ENCODE measurements at places on chromosomes 5 and 9. TPM values are rescaled to one million over a fixed set of nuclear protein-coding genes. Genes with fewer than 3 reads are reported as not detected.

- H3K27ac ChIP-seq, result no peak overlapping the region
- H3K4me1 ChIP-seq, result peaks cover 59% of the 10 kb centered on the region
- no peak for DNase-seq
- no peaks in the 10 kb centered on the region for H3K36me3 ChIP-seq
Measured at GRCh38 chr5:37834542-37835379, 5.1 kb downstream of the GDNF start.

- no peaks in the 10 kb centered on the region for H3K27me3 ChIP-seq
- no peak overlapping the region for H3K27ac ChIP-seq
- H3K4me1 ChIP-seq, result peaks cover 40% of the 10 kb centered on the region
- no peak overlapping the region for H3K4me3 ChIP-seq
- no peaks in the 10 kb centered on the region for H3K36me3 ChIP-seq
Measured at GRCh38 chr9:85743275-85744128, 1.7 kb upstream of the AGTPBP1 start.

GRCh38 chr5:39193553-39194465, 25.6 kb downstream of the FYB1 start:
- DNase-seq, result no peak
- H3K27ac ChIP-seq, result peak overlapping the region; percentile 88
- no peaks in the 10 kb centered on the region for H3K27me3 ChIP-seq
- H3K4me1 ChIP-seq, result peaks cover 18% of the 10 kb centered on the region
- H3K36me3 ChIP-seq, result no peaks in the 10 kb centered on the region

Gene ACTBL2
- not detected for total RNA-seq

GRCh38 chr5:114789773-114790402, 379.8 kb downstream of the TRIM36 start:
- H3K4me3 ChIP-seq, result no peak overlapping the region
- no peak overlapping the region for H3K27ac ChIP-seq
- H3K36me3 ChIP-seq, result no peaks in the 10 kb centered on the region
- H3K4me1 ChIP-seq, result no peaks in the 10 kb centered on the region
- H3K27me3 ChIP-seq, result no peaks in the 10 kb centered on the region

DNA sequence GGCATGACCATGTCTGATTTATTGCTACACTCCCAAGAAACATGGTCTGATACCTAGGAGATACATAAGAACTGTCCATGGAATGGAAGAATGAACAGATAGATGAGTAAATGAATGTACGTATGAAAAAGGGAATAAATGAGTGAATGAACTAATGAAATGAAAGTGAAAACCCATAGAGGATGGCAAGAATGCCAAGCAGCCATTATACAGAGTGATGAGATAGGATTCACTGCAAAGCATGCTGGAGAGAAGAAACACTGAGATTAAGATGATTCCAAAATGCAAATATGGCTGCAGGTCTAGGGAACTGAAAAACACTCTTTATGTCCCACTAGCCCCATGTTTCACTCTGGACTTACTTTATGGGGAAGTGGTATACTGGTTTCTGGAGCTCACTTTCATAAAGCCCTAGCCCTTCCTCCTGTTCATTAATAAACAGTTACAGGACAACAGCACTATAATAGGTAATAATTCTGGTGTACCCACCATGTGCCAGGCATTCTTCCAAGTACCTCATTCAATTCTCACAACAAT, 170.3 kb upstream of the RAD23B start:
- DNase-seq, result no peak
- no peaks in the 10 kb centered on the region for H3K4me1 ChIP-seq
- H3K27ac ChIP-seq, result no peak overlapping the region
- H3K27me3 ChIP-seq, result no peaks in the 10 kb centered on the region

Gene HK3
- total RNA-seq, result 206 TPM

- no peaks in the 10 kb centered on the region for H3K36me3 ChIP-seq
- H3K4me1 ChIP-seq, result no peaks in the 10 kb centered on the region
- H3K4me3 ChIP-seq, result no peak overlapping the region
- H3K27me3 ChIP-seq, result no peaks in the 10 kb centered on the region
Measured at GRCh38 chr5:87029951-87030350, 237.7 kb upstream of the RASA1 start.

DNA sequence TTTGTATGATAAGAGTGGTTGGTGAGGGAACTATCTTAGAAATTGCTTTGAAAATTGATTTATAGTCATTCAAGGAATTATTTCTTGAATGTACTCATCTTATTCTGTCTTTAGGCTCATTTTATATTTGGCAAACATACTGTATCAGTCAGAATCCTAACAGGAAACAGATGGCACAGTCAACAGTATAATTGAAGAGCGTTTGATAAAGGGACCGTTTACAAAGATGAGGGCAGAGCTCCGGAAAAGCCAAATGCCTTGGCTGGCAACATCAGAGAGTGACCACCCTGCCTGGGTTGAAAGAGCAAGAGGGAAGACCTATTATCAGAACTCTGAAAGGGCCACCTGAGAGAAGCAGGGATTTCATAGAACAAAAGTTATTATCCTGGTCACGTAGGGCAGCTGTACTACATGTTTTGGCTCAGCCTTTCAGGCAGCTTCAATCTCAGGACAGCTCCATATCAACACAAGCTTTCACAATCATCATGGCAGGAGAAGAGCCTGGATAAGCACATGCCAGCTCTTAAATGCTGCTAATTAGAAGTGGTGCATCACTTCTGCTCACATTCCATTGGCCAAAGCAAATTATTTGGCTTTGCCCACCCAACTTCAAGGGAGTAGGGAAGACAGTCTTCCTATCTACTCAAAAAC, 47.2 kb upstream of the ARL15 start:
- H3K4me1 ChIP-seq, result no peaks in the 10 kb centered on the region
- no peak overlapping the region for H3K27ac ChIP-seq
- DNase-seq, result no peak
- H3K4me3 ChIP-seq, result no peak overlapping the region
- H3K27me3 ChIP-seq, result no peaks in the 10 kb centered on the region

DNA sequence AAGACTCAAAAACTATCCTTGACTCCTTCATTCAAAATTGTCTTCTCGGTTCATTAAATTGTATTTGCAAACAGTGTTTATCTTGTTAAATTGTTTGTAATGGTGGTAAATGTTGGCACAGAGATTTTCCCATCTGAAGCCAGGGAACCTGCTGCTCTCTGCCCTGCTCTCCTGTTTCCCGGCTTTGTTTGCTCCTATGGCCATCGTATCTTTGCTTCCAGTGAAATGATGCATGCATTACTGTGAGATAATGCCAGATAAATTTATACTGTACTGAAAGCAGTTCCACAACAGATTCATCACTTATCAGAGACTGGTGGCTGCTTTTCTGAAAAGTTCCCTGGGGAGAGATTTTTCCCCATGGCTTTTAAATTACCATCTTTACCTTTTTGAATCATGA, 81.4 kb downstream of the CD180 start:
- no peak overlapping the region for H3K27ac ChIP-seq
- no peaks in the 10 kb centered on the region for H3K27me3 ChIP-seq
- DNase-seq, result no peak
- H3K36me3 ChIP-seq, result peaks cover 5% of the 10 kb centered on the region
- H3K4me3 ChIP-seq, result no peak overlapping the region
- no peaks in the 10 kb centered on the region for H3K4me1 ChIP-seq

DNA sequence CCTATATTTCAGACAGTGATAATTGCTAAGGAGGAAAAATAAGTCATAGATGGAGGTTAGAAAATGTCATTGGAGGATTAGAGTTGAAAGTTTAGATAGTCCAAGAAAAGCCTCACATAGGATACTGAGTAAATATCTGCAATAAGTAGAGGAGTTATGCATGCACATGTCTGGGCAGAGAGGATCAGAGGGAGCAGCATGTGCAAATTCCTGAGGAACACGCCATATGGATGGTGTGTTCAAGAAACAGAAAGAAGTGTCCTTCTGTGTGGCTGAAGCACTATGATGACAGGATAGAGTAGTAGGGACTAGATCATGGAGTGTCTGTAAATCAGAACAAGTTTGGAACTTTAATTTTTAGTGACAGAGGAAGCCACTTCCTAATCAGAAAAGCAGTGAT, 52.2 kb downstream of the SGCD start:
- H3K36me3 ChIP-seq, result no peaks in the 10 kb centered on the region
- DNase-seq, result no peak
- H3K4me3 ChIP-seq, result no peak overlapping the region
- no peaks in the 10 kb centered on the region for H3K27me3 ChIP-seq
- H3K27ac ChIP-seq, result no peak overlapping the region

Gene TMEM252
- total RNA-seq, result 0.85 TPM

- H3K27ac ChIP-seq, result no peak overlapping the region
- H3K4me3 ChIP-seq, result no peak overlapping the region
- no peaks in the 10 kb centered on the region for H3K36me3 ChIP-seq
- peaks cover 7% of the 10 kb centered on the region for H3K4me1 ChIP-seq
- H3K27me3 ChIP-seq, result no peaks in the 10 kb centered on the region
- no peak for DNase-seq
Measured at GRCh38 chr9:87718852-87719612, 6.9 kb upstream of the CTSL start.

Gene TIMD4
- total RNA-seq, result 4.4 TPM

- no peak for DNase-seq
- no peaks in the 10 kb centered on the region for H3K4me1 ChIP-seq
- no peak overlapping the region for H3K27ac ChIP-seq
- H3K27me3 ChIP-seq, result no peaks in the 10 kb centered on the region
- H3K36me3 ChIP-seq, result no peaks in the 10 kb centered on the region
Measured at GRCh38 chr5:85170183-85170582, 785.5 kb upstream of the EDIL3 start.

Gene TEX48
- not detected for total RNA-seq

- no peaks in the 10 kb centered on the region for H3K36me3 ChIP-seq
- no peak overlapping the region for H3K27ac ChIP-seq
- no peak overlapping the region for H3K4me3 ChIP-seq
- no peak for DNase-seq
Measured at GRCh38 chr5:1435369-1435768, 9.9 kb downstream of the SLC6A3 start.

Gene ADRB2
- total RNA-seq, result 23.1 TPM

Gene TARS1
- 42.7 TPM for total RNA-seq

DNA sequence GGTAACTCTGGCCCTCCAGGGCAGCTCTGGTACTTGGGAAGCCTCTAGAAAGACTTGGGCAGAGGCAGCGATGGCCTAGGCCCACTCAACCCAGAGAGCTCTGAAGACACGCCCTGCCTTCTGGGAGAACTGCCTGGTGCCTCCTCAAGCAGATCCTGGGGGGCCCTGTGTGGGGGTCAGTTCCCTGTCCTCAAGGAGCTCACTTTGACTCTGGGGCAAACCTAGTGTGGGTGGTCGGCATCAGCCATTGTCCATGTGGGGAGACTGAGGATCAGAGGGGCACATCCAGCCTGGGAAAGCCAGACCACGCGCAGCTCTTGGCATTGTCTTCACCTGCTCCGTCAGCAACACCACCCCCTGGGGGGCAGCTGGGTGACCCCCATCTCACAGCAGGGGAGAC, 28.0 kb downstream of the ABO start:
- no peaks in the 10 kb centered on the region for H3K36me3 ChIP-seq
- no peak for DNase-seq
- no peaks in the 10 kb centered on the region for H3K27me3 ChIP-seq
- H3K4me1 ChIP-seq, result peaks cover 4% of the 10 kb centered on the region
- no peak overlapping the region for H3K27ac ChIP-seq

GRCh38 chr9:85151741-85152140, 482.2 kb downstream of the NTRK2 start:
- H3K4me3 ChIP-seq, result no peak overlapping the region
- DNase-seq, result no peak
- H3K27me3 ChIP-seq, result no peaks in the 10 kb centered on the region
- H3K36me3 ChIP-seq, result no peaks in the 10 kb centered on the region
- H3K27ac ChIP-seq, result no peak overlapping the region

Gene SCGB3A2
- total RNA-seq, result not detected

Gene RGS7BP
- 1.4 TPM for total RNA-seq

GRCh38 chr5:67992923-67993322, 222.6 kb upstream of the PIK3R1 start:
- DNase-seq, result no peak
- no peak overlapping the region for H3K4me3 ChIP-seq
- H3K36me3 ChIP-seq, result no peaks in the 10 kb centered on the region
- H3K4me1 ChIP-seq, result no peaks in the 10 kb centered on the region
- H3K27ac ChIP-seq, result no peak overlapping the region
- no peaks in the 10 kb centered on the region for H3K27me3 ChIP-seq

- no peak overlapping the region for H3K4me3 ChIP-seq
- no peaks in the 10 kb centered on the region for H3K27me3 ChIP-seq
- H3K4me1 ChIP-seq, result no peaks in the 10 kb centered on the region
- DNase-seq, result no peak
Measured at GRCh38 chr5:93831449-93831848, 90.0 kb upstream of the POU5F2 start.

DNA sequence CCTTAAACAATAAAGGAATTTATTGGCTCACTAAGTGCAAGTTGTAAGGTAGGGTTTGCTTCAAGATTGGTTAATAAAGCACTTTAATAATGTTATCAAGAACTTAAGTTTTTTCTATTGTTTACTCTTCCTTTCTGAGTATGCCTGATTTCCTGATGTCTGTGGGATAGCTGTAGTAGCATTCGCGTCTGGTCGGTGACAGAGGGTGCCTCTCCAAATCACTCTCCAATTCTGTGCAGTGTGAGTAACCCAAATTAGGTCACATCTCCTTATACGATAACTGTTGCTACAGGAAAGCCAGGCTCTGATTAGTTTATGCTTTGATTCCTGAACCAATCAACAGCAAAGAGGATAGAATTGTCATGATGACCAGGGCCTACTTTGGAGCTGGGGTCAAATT, 90.7 kb downstream of the CCDC192 start:
- no peak for DNase-seq
- H3K27me3 ChIP-seq, result no peaks in the 10 kb centered on the region
- no peak overlapping the region for H3K4me3 ChIP-seq
- H3K36me3 ChIP-seq, result no peaks in the 10 kb centered on the region
- H3K4me1 ChIP-seq, result no peaks in the 10 kb centered on the region
- H3K27ac ChIP-seq, result no peak overlapping the region

DNA sequence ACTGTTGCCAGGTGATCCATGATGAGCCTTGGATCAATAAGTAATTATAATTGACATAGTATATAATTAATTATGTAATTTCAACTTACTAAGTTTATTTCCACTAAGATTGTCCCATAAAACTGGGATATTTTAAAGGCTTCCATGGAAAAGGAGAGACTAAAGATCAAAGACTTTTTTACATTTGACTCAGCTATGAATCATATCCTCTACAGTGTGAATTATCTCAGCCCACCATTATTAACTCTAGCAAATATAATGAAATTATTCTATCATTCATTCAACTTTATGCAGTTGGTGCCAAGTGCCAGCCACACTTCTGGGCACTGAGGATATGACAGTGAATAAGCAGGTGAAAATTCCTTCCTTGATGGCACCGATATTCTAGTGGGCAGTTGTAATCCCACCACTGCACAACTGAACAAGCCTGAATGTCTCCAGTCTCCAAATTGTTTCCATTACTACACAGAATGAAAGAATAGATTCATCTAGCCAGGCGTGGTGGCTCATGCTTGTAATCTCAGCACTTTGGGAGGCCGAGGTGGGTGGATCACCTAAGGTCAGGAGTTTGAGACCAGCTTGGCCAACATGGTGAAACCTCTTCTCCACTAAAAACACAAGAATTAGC, 21.9 kb upstream of the TXN start:
- H3K4me3 ChIP-seq, result no peak overlapping the region
- no peaks in the 10 kb centered on the region for H3K36me3 ChIP-seq
- no peak for DNase-seq
- no peak overlapping the region for H3K27ac ChIP-seq
- no peaks in the 10 kb centered on the region for H3K27me3 ChIP-seq

Gene ACOT12
- not detected for total RNA-seq

Gene ATP6V1G1
- total RNA-seq, result 100 TPM

GRCh38 chr5:158513490-158514318, 586.0 kb downstream of the EBF1 start:
- H3K4me3 ChIP-seq, result no peak overlapping the region
- no peaks in the 10 kb centered on the region for H3K36me3 ChIP-seq
- peak overlapping the region; percentile 32 for H3K27ac ChIP-seq
- H3K4me1 ChIP-seq, result peaks cover 3% of the 10 kb centered on the region
